Panc1 (cell line): ENCODE measurements at places on chromosomes 2 and 18.

- DNase-seq, result no peak
These were observed 4.9 kb downstream of the UCN start for GRCh38 chr2:27303093-27304025.

DNA sequence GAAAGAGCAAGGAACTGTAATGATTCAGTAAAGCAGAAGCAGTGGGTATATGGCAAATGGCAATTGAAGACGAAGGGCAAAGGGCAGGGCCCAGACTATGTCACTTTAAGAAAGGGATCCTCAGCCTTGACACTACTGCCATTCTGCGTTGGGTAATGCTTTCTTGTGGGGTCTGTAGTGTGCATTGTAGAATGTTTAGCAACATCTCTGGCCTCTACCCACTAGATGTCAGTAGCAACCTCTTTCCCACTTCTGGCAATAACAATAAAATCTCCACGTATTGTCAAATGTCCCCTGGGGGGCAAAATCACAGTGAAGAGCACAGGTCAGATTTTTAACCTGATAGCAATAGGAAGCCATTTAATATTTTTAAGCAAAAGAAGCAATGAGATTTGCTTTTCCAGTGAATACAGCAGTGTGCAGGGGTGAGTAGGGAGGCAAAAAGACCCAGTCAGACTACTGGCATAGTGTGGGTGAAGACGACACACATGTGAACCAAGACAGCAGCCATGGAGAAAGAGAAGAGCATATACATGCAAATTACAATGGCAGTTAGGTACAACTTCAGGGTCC, 209.5 kb downstream of the DYM start:
- DNase-seq, result no peak

DNA sequence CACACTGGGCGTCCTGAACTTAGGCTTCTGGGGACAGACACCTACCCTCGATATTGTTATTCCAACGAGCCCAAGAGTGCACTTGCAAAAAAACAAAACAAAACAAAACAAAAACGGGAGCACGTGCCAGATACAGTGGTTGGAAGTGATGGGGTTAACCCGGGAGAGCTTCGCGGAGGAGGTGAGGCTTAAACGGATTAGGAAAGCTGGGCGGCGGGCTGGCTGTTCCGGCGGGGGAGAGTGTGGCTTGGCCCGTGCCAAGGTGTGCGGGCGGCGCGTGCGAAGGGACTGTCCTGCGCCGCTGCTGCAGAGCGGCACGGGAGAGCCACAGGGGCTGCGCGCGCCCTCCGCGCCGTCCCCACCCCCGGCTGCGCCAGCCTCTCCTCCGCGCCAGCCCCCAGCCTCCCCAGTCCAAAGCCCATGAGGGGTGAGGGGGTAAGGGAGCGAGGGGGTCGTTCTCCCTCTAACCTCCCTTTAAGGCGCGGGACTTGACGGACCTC, 1.5 kb upstream of the SLC30A3 start:
- no peak for DNase-seq

- no peak for DNase-seq
These were observed 27.7 kb downstream of the SH3BP4 start for GRCh38 chr2:234979204-234980167.

DNA sequence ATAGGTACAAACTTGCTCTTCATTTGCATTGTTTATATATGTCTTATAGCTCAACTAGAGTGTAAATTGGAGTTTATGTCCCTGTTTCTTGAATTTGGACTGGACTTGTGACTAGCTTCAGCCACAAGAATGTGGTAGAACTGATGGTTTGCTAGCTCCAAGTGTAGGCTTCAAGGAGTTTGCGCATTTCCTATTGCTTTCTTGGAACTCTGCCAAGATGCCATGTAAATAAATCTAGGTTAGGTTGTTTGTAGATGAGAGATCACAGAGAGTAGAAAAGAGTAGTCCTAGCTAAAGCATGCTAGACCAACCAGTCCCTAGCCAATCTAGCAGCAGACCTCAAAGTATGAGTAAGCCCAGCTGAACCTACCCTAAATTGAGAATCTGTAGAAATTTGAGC, 183.0 kb upstream of the CYP26B1 start:
- DNase-seq, result no peak

DNA sequence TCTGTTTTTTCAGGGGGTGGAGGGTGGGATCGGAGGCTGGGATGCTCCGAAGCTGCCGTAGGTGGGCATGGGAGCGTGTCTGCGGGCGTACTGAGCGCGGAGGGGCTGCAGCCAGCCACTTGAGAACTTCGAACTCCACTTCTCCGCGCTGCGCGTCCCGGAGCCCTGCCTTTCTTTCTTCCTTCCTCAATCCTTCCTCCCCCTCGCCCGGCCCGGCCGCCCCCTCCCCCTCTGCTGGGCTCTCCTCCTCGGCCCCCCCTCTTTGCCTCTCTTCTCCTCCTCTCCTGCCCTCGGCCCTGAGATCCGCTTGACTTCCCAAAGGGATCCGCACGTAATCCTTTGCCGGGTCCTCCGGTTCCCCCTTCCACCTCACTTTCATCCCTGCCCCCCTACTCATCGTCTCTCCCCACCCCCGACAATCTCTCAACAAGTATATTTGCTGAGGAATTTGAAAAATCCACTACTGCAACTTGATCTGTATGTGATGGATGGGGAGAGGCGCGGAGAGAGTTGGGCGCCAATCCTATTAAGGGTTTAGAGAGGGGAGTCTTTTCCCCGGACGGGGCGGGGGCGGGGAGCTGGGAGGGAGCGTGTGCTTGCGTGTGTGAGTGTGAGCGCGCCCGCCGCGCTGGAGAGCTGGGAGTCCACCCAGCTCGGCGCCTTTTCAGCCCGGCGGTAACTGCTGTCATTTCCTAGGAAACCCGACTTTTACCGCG, 1.1 kb downstream of the GLI2 start:
- DNase-seq, result no peak

DNA sequence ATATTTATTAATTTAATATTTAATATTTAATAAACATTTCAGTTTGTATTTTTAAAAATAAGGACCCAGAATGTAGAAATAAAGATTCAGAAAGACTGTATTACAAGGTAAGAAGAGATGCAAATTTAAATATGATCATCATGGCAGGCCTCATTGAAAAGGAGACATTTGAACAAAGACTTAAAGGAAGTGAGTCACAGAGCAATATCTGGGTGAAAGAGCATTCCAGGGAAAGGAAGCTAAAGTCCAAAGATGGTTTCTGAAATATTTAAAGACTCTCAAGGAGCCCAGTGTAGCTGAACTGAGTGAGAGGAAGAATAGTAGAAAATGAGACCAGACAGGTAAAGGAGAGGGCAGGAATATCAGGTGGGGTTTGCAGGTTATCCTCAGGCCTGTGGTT, 5.9 kb downstream of the SCYGR4 start:
- no peak for DNase-seq

GRCh38 chr18:6917072-6917471, 187.6 kb downstream of the ARHGAP28 start:
- DNase-seq, result no peak

DNA sequence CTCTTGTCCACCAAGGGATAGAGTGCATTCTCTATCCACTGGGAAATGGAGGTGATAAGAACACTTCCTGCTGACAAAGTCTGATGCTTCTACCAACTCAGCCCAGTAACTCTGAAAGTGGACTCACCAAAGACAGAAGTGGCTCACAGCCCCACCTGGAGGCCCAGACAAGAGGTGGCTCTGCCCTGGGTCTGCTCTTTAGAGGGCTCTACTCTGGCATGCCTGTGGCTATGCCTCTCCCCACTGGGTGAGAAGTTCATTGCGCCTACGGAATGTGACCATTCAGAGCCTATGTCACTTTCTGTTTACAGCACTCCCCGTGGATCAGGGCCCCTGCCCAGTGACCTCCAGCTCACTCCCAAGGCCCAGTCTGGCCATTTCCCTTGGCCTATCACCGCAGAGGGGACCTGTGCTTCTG, 13.5 kb upstream of the XDH start:
- DNase-seq, result no peak

DNA sequence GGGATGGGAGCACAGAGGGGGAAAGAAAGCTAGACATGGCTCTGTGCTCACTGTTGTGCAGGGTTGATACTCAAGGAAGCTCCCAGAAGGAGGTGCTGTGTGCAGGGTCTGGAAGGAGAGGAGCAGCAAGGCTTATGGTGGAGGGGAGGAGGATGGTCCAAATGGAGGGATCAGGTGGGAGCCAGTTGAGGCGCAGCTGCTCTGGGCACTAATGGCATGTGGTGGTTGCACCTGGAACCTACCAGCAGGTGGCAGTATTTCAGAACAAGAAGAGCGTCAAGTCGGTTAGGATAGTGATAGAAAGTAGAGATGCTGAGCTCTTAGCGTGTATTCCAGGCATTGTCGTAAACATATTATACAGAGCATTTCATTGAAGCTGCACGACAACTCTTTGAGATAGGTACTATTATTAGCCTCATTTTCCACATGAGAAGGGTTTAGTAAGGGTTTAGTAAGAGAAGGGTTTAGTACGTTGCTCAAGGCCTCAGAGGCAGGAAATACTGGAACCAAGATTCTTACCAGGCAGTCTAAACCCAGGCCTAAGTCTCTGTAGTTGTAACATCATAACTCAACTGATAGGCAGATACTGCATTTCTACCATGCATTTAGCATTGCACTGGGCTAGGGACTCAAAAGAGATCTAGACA, 223.7 kb downstream of the CYP26B1 start:
- DNase-seq, result peak; percentile 61

- DNase-seq, result no peak
These were observed 286.2 kb upstream of the VRK2 start for GRCh38 chr2:57760381-57760801.

- no peak for DNase-seq
These were observed 18.1 kb downstream of the CCDC141 start for GRCh38 chr2:179031731-179032408.

DNA sequence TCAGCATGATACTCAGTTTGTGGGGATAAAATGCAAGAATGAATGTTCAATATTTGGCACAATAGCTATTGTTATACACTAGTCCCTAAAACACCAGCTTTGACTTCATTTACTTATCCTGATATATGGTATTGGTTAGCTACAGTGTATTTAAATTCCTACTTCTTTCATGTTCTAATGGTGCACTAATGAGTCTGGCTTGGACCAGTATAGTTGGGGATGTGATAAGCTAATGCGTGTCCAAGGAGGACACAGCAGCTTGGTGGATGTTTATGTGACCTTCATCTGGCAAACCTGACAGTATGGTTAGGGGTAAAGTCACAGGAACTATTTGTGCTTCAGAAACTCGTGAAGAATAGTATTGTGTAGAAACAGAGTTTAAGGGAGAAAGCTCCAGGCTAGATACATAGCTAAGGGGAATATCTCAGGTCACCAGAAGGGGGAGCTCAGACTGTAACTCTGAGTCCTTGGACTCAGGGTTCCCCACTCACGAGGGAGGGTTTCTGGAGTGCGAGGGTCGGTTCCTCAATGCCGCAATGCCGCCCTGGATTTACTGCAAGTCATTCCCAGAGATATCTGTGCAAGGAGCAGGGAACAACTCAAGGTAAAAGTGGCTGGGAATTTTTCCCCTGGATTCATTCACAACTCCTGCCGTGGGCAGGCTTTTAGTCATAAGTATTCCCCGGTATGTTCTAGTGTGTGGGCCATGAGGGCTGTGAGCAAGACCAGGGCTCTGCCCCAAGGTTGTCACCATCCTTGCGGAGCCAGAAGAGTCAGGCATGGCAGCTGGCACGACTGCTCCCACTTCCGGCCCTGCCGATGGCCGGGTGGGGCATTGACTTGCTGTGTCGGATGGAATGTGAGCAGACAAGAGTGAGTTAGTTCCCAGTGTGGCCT, 14.5 kb downstream of the IL1R2 start:
- DNase-seq, result no peak

DNA sequence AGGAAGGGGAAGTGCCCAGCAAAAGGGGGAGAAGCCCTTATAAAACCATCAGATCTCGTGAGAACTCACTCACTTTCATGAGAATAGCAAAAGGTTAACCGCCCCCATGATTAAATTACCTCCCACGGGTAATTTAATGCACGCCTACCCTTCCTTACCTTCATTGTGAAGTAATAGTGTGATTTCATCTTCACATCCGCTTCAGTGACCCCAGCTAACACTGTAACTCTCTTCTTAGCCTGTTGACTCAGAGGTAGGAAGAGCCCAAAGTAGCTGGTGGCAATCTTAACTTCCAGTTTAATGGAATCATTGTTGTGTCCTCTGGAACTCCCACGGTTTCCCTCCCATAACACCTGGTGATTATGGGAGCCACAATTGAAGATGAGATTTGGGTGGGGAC, 120.5 kb downstream of the GULP1 start:
- DNase-seq, result no peak

DNA sequence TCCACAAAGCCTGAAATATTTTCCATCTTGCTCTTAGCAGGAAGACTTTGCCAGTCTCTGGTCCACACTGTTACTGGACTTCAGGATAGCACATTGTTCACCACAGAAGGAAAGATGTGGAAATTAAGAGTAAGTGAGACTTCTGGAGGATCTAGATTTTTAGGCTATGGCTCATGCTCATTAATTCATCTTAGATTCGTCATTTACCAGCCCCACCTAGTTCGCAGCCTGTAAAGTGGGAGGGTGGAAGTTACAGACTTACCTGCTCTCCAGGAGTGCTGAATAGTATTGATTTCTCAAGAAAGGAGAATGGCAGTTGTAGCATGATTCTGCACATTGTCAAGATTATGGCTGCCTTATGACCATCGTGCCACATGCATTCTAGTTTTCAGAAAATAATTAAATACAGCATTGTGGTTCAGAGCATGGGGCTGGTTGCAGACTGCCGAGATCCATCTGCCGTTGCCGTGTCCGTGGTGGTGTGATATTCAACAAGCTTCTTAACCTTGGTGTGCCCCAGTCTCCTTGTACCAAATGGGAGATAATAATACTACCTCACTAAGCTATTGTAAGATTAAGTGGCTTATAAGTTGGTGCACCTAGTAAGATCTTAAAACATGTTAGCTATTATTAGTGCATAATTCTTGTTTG, 56.8 kb downstream of the RNF144A start:
- DNase-seq, result no peak

DNA sequence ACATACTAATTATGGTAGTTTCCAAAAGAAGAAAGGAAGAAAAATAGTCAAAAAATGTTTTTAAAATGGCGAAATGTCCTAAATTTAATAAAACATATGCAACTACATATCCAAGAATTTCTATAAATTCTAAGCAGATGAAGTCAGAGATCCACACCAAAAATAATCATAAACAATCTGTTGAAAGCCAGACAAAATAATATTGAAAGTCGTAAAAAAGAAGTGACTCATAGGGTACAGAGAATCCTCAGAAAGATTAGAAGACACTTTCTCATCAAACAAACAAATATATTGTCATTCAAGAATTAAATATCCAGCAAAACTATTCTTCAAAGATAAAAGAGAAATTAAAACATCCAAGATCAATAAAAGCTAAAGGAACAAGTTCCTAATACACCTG, 281.4 kb upstream of the ZNF804A start:
- no peak for DNase-seq

GRCh38 chr2:230932556-230933511, 7.8 kb upstream of the GPR55 start:
- DNase-seq, result no peak

DNA sequence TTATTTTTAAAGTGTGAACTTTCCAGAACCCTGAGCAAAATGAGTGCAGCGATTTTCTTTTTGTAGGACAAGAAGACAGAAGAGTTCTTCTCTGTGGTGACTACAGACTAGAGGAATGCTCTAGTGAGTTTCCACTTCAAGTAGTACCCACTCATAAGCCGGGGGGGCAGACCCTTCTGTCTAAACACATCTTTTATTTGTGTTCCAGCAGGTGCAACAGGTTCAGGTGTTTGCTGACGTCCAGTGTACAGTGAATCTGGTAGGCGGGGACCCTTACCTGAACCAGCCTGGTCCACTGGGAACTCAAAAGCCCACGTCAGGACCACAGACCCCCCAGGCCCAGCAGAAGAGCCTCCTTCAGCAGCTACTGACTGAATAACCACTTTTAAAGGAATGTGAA, 25.2 kb downstream of the PTRHD1 start:
- DNase-seq, result no peak

- DNase-seq, result no peak
These were observed 118.3 kb downstream of the CAPN13 start for GRCh38 chr2:30688956-30689401.
